ENCODE measurements at places on chromosomes 2 and 18.

- no peak for DNase-seq
Observed at GRCh38 chr2:215839816-215840215, 173.5 kb downstream of the MREG start.

DNA sequence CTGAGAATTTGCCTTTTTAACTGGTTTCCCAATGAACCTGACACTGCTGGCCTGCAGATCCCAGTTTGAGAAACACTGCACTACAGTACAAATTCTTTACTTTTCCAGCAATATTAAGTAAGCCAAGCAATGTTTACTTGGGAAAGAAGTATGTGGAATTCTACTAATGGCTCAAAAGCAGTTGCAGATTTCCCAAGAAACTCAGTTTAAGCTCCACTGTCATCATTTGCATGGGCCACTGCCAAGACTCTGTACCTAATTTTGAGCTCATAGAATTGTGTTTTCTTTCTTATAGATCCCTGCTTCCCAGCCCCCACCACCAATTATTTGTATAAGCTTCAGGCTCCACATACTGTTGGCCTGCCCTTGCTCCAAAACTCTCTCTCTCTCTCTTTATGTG, 676.1 kb downstream of the RNF144A start:
- no peak for DNase-seq

DNA sequence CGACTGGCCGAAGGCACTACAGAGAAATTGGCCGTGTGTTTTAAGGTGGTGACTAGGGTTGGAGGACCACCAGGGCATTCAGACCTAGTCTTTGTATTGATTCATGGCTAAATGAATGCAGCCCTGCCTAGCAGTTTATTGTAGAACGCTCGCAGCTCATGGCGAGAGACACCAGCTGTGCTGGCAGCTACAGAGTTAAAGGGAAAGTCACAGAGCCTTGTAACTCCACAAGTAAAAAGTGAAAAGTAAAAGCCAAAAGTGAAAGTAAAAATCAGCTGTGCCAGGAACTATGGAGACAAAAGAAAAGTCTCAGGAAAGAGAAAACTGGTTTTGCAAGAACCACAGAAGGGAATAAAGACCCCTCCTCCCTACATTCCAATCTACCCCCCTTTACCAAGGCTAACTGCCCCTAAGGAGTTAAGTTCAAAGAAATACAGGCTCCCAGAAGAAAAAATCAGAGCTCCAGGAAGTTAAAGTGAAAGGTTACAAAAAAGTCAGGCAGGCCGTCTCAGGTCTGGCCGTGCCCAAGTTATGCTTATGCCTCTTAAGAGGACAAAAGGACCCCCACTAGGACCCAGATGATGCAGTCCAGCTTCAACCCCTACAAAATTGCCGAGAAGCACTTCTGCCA, 46.4 kb upstream of the SELENOI start:
- no peak for DNase-seq

GRCh38 chr2:142254031-142254430, 123.2 kb upstream of the LRP1B start:
- no peak for DNase-seq

Measured in NCI-H1417 treated with DMSO at 0.1 percent for 48 hours (cell line).